ENCODE measurements at places on chromosomes 6 and 20.

DNA sequence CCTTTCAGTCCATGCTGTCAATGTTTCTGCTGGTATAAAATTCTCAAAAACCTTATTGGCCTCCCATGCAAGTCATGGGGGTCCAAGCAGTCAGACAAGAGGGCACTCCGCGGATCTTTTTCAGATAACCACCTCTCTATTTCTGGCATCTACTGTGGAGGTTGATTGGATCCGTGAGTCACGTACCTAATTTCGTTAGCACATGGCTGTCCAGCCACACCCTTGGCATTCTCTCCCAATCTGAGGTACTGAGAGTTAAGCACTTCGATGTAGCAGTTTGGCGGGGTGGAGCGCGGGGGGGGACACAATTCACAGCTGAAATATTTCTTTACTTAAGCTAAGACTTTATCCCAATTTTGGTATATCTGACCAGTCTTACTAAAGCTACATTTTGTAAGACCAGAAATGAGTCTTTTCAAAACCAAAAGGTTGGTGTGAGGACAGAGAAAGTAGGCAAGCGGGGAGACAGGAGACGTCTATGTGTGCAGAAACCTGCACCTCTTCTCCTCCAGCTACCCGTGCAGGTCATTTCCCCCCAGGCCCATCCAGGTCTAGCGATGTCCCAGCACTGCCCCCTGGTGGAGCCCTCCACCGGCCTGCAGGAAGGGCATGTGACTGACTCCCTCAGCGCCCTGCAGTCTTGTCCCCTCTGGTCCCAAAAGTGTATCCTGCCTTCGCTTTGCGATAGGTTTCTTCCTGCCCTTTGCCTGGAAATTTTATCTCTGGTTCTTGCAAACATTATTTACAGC lies 113.1 kb downstream of the ADAT2 start:
- DNase-seq = no peak

GRCh38 chr6:152863618-152864326 lies 113.2 kb downstream of the VIP start:
- DNase-seq = peak; percentile 6

- DNase-seq = no peak
These were observed 15.7 kb downstream of the BRD2 start for GRCh38 chr6:32983964-32984621.

GRCh38 chr6:136549300-136550044 lies 750 bp downstream of the MAP7 start:
- DNase-seq = no peak

DNA sequence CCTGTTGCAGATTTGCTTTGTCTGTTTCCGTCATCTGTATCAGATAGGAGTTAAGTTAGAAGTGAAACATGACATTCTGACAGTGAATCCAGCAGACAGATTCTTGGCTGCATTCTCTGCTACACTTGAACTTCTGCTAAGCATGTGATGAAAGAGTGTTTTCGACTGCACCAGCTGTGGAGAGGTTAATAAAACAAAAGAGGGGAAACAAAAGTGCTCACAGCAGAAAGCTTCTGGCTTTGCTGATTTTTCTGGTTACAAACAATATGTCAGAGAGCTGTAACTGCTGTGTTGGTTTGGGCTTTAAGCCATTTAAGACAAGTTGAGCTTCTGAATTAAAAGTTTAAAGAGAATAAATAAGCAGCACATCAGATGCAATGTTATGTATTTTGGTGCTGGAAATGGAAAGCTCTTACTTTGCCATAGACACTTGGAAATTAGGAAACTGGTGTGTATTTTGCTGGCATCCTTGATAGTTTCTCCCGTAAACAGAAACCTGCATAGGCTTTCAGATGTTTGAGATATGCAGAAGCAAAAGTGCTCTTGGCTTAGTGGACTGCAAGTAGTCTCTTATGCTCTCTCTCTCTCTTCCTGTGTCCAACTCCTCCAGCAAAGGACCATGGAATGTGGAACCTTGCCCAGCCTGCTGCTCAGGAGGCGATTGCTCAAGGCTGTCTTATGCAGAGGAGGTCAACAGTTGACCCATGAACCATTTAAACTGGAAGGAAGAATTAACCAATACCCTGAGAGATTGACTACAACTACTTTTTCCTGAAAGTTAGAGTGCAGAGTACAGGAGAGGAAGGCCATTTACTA lies 104.9 kb downstream of the RPS12 start:
- DNase-seq = no peak

GRCh38 chr6:117521791-117522502 lies 39.5 kb downstream of the DCBLD1 start:
- no peak for DNase-seq

- DNase-seq = no peak
These were observed 48.1 kb downstream of the PLAGL1 start for GRCh38 chr6:143959927-143960326.

- no peak for DNase-seq
These were observed 32.8 kb upstream of the MICB start for GRCh38 chr6:31465185-31465536.

DNA sequence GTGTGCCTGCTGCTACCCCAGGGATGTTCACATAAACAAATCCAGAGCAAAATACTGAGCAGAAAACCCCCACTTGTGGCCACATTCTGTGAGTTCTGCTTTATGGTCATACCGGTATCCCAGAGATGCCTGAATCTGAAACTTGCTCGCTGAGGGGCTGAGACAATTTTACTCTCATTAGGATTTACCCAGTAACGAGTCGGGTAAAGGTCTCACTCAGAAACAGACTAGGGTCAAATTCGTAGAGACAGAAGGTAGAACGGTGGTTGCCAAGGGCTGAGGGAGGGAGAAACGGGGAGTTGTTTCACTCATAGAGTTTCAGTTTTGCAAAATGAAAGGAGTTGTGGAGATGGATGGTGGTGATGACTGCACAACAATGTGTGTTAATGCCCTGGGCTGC lies 45.4 kb upstream of the NKX2-2 start:
- DNase-seq = no peak

- no peak for DNase-seq
These were observed 315.1 kb downstream of the UBE3D start for GRCh38 chr6:82750556-82750955.

- no peak for DNase-seq
These were observed 979.8 kb upstream of the MANEA start for GRCh38 chr6:94597487-94597886.

- DNase-seq = no peak
These were observed 174.8 kb downstream of the BMP2 start for GRCh38 chr20:6942266-6942665.

GRCh38 chr6:103042336-103042735 lies 1648.8 kb downstream of the GRIK2 start:
- DNase-seq = no peak

GRCh38 chr6:157464653-157465535 lies 83.9 kb downstream of the ZDHHC14 start:
- no peak for DNase-seq

GRCh38 chr20:2694008-2694471 lies 1.5 kb downstream of the EBF4 start:
- no peak for DNase-seq

- DNase-seq = no peak
These were observed 40.4 kb upstream of the RAB22A start for GRCh38 chr20:58268936-58269619.

- DNase-seq = no peak
These were observed 485.4 kb downstream of the CDKAL1 start for GRCh38 chr6:21019614-21020013.

DNA sequence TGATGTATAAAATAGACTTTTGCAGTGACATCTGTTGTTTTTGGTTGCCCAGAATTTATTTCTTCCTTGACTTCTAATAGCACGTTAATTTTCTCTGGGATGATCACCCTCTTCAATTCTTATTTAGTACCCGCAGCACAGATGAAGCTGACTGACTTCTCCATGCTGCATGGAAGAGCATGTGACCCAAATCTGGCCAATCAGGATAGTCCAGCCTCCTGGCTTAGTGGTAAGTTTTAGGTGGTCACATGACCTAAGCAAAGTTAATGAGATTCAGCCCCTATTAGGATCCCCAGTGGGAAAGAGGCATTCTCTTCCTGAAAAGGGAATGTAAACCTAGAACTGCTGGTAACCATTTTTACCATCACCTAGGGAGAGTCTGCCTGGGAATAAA lies 13.8 kb upstream of the SIRT5 start:
- no peak for DNase-seq

DNA sequence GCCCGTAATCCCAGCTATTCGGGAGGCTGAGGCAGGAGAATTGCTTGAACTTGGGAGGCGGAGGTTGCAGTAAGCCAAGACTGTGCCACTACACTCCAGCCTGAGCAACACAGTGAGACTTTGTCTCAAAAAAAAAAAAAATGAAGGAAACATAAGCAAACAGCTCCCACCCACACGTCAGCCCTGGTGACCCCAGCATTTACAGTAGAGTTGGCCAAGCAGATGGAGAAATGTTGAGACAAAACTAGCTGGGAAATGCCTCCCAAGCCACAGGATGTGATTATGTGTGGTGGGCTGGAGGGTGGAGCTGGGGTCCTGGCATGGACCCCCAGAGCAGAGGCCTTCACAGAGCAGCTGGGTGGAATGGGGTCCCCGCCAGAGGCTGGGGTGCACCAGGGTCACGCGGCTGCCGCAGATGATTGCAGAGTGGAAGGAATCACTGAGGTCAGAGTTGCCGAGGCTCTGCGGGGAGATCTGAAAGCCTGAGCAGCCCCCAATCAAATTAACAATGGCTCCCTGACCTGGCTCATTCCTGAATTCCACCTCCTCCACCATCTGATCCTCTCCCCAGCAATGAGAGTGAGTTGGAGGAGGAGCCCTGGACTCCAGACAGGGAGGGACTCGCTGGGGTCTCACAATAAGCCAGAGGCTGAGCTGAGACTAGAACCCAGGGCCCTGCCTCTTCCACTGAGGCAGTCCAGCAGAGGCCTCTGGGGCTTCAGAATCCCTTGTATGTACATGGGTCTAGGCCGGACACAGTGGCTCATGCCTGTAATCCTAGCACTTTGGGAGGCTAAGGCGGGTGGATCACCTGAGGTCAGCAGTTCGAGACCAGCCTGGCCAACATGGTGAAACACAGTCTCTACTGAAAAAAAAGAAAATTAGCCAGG lies 34.7 kb upstream of the TGM2 start:
- DNase-seq = no peak

DNA sequence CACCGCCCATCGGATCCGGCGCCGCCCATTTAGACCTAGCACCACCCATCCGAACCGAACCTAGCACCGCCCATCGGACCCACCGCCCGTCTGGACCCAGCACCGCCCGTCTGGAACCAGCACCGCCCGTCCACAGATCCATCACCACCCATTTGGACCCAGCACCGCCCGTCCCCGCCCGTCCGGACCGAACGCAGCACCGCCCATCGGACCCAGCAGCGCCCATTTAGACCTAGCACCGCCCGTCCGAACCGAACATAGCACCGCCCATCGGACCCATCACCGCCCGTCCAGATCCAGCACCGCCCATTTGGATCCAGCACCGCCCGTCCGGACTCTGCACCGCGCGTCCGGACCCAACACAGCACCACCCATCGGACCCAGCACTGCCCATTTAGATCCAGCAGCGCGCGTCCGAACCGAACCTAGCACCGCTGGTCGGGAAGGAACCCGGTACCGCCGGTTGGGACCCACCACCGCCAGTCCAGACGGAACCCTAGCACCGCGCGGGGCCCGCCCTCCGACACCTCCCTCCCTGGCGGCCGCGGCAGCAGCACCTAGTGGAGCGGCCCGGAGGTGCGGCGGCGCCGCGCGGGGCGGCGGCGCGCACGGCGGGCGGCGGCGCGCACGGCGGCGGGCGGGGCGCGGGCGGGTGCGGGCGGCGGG lies 348 bp upstream of the AFDN start:
- peak; percentile 77 for DNase-seq

DNA sequence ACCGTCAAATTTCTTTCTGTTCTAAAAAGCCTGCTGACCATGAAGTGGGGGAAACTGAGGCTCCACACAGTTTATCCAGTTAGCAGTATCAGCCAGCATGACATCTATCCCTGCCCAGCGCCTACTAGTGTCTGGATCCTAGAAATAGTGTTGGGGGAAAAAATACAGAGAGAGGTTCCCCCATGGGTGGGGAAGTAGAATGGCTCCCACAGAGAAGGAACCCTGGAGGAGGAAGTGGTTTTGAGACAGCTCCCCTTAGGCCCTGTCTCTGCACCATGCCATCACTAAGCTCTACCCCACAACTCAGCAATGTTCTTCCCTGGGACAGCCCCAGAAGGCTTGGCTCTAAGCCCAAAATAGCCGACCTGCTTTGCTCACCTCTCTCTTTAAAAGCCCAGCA lies 153.4 kb downstream of the MBOAT1 start:
- DNase-seq = no peak

All from occipital lobe (tissue), 3 donors.